ENCODE measurements at places on chromosomes 5 and 9. TPM values are rescaled to one million over a fixed set of nuclear protein-coding genes. Genes with fewer than 3 reads are reported as not detected.

GLRA1 gene
- total RNA-seq: not detected

DIRAS2 gene
- 0.28 TPM for total RNA-seq

GRCh38 chr5:128093368-128093767 is 9.8 kb downstream of the SLC12A2 start:
- DNase-seq: no peak

- no peak for DNase-seq
These were observed 1.6 kb downstream of the PIP5KL1 start for GRCh38 chr9:127928676-127929624.

DNA sequence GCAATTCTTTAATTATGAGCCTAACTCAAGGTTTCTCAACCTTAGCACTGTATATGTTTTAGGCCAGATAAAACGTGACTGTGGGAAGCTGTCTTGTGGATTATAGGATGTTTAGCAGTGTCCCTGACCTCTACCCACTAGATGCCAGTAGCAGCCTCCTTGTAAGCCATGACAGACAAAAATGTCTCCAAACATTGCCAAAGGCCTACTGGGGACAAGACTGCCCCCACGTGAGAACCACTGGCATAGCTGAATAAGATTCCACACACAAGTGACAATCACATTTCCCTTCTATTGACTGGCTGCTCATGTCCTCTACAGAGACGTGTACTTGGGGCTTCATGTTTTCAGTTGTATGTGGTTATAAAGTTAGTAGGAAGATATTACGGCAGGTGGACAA is 55.4 kb downstream of the GOLM1 start:
- no peak for DNase-seq

RNF180 gene
- total RNA-seq: 1.2 TPM

DNA sequence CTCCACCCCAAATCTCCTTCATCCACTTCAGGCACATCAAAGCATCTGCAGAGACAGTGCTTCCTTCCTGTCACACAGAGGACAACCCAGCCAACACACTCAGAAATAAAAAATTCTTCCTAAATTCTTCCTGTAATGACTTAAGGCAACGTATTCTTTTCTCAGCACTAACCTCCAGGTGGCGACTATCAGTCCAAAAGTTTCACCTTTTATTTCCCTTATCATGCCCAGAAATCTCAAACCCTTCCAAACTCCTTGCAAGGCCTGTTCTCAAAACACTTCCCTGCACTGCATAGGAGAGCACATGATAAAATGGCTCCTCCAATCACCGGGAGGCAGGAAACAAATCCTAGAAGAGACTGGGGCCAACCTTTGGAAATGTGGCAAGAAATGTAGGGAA is 35.1 kb downstream of the SLIT3 start:
- DNase-seq: peak; percentile 20

DNA sequence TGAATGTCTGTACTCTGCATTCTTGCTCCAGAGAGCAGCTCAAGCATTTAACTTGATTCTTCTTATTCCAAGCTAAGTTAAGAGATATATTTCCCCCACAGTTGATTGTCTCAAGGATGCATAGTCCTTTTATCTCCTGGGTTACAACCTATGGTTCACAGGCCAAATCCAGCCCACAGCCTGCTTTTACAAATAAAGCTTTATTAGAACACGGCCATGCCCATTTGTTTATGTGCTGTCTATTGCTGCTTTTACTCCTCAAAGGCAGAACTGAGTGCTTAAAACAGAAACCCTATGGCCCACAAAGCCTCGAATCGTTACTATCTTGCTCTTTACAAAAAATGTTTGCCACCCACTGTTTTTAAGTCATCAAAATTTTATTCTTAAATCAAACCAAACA is 25.8 kb downstream of the TBC1D2 start:
- no peak for DNase-seq

GRCh38 chr5:107104040-107104995 is 566.4 kb downstream of the EFNA5 start:
- DNase-seq: peak; percentile 2

FAM81B gene
- not detected for total RNA-seq

C9orf153 gene
- total RNA-seq: not detected

CBY3 gene
- 0.44 TPM for total RNA-seq

DNA sequence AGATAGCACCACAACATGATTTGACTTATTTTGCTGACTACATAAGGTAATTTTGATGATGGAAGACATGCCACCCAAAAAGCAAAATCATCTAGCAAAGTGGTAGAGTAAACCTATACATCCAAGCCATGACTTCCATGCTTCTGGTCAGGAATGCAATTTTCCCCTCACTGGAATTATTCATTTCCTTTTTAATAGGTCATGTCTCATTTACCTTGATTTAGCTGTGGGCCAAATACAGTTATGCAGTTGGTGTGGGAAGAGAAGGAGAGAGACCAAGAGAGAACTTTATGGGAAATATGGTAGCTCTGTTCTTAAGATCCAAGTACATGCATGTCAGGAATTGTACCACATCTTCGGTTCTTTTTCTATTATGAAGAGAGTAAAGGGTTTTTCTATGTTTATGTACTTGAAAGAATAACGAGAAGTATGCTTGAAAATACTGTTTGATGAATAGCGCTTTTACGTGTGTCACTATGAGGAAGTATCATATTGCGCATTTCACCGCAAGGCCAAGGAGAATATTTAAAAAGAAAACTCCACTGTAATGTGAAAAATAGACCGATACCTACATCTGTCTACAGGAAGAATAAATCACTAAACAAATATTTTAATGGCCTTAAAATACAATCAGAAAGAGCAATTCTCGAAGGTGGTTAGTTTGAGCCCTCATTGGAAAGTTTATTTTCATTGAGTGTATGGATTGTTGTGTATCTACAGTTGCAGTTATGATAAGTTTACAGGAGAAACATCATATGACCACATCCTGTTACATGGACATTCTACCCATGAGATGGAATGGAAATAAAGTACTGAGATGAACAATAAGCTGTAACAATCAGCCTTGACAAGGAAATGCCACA is 134.0 kb downstream of the FOXD1 start:
- no peak for DNase-seq

- peak; percentile 72 for DNase-seq
These were observed 950 bp downstream of the RGMB start for GRCh38 chr5:98774192-98775033.

- DNase-seq: peak; percentile 19
These were observed 34.5 kb upstream of the TCF7 start for GRCh38 chr5:134079748-134080581.

DNA sequence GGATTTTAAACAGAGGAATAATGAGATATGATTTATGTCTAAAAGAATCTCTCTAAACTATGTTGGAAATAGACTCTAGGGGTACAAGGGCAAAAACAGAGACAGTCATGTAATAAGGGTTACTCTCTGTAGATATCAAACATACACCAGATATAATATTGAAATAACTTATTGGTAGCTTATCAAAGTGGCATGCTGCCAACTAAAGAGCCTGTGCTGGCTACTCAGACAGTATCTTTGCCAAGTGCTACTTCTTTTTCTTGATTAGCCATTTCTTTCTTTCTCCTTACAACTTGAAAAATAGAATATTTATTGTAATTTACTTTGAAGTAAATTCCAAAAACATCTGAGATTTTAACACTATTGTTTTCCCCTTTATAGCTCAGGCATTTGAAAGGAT is 34.9 kb downstream of the ZFYVE16 start:
- DNase-seq: no peak

- DNase-seq: peak; percentile 73
These were observed 157.5 kb upstream of the SHB start for GRCh38 chr9:38226491-38226951.

DNA sequence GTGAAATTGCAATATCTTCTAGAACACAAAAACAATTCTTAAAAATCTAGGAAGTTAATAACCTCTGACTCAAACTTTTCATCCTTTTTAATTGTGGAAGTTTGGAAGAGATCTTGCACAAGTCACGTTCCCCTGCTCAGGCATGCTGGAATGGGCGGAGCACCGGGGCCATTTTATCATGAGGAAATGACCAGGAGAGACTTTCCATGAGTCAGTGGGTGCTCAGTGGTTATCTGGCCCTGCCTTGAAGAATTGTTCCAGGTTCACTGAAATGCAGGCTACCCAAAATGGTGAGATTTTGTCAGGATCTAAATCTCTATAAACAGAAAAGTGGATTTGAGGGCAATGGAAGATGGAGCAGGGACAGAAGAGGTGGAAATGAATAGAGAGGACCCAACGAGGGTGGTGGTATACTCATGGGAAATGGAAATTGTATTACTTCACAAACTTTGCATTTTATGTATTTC is 61.2 kb downstream of the FYB1 start:
- DNase-seq: no peak

GCNT4 gene
- 4.1 TPM for total RNA-seq

FRMPD1 gene
- 0.03 TPM for total RNA-seq

OR13F1 gene
- total RNA-seq: not detected

DNA sequence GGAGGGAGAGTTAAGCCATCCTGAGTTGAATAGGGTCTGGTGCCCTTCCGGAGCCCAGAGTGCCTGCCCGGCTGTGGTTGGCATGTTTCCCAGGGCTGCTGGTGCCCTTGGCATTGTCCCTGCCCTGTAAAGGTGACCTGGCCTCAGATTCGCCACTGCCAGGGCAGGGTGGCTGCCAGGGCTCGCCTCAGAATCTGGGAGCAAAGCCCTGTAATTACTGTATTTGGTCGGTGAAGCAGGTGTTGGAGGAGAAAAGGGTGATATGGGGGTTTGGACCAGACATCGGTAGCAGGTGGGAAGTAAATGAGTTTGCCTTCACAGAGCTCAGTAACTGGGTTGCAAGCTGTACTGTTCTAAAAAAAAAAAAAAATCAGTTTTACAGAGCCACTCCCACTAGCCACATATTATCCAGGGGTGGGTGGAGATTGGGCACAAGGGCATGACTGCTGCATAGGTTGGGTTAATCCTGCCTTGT is 47.6 kb downstream of the RGS3 start:
- no peak for DNase-seq

DNA sequence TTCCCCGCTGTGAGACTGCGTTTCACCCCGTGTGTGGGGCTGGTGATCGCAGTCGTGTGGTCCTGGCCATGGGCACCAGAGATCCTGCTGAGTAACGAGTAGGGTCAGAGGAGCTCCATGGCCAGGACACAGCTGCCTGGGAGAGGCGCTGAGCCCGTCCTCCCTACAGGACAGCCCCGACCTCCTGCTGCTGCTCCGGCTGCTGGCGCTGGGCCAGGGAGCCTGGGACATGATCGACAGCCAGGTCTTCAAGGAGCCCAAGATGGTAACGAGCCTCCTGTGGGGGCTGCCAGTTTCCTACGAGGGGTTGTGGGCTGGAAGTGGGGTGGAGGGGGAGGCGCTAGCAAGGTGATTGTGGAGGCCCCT is 11.0 kb downstream of the NELFB start:
- DNase-seq: peak; percentile 51

GRCh38 chr5:83564069-83564749 is 92.7 kb downstream of the VCAN start:
- no peak for DNase-seq

DNA sequence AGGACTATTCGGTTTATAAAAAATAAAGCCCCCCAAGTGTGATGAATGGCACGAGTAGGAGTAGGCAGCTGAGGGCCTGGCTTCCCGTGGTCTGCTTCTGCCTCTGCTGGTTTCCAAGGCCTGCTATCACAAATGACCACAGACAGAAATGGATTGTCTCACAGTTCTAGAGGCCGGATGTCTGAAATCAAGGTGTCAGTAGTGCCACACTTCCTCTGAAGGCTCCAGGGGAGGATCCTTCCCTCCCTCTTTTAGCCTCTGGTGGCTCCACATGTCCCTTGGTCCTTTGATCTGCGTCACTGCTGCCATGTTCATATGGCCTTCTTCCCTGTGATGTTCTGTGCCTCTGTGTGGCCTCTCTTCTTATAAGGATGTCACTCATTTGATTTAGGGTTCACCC is 15.1 kb downstream of the PRKACG start:
- no peak for DNase-seq

DNA sequence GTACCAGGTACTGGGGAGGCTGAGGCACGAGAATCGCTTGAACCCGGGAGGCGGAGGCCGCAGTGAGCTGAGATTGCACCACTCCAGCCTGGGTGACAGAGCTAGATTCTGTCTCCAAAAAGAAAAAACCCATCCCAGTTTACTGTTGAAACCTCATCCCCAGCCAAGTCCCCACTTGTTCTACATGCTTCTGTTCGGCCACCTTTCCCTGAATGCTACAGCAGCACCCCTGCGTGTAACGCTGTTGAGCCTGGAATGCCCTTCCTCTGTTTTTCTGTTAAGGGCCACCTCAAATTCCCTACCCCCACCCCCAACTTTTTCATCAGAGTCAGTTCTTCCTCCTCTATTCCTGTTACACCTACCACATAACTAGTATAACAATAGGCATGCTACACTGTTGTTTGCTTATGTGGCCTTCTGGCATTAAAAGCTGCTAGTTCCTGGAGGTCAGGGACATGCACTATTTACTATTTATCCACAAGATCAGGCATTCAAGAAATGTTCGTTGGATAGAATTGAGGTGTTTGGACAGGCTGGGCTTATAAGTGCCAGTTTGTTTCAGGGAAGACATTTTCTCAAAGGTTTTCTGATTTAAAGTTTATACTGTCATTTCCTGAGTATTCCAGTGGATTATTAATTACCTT is 47.1 kb upstream of the C5orf47 start:
- no peak for DNase-seq

GRCh38 chr9:68443624-68444023 is 87.2 kb downstream of the PGM5 start:
- DNase-seq: no peak

GRCh38 chr9:108756746-108757490 is 98.9 kb downstream of the ACTL7B start:
- no peak for DNase-seq

GRCh38 chr9:136020206-136020605 is 59.0 kb upstream of the UBAC1 start:
- DNase-seq: peak; percentile 36
